HuH-7.5 (cell line): ENCODE measurements at places on chromosomes 5 and 9.

DNA sequence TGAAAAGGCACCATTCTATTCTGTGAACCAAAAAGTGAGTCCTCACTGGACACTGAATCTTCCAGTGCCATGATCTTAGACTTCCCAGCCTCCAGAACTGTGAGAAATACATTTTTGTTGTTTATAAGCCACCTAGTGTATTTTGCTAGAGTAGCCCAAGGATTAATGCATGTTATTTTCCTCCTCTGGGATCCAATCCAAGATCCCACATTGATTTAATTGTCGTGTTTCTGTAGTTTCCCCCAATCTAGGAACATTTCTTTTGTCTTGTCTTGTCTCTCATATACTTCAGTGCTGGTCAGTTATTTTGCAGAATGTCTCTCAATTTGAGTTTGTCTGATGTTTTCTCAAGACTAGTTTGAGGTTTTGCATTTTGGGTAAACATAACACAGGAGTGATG, 36.4 kb downstream of the GDNF start:
- no peak for DNase-seq

DNA sequence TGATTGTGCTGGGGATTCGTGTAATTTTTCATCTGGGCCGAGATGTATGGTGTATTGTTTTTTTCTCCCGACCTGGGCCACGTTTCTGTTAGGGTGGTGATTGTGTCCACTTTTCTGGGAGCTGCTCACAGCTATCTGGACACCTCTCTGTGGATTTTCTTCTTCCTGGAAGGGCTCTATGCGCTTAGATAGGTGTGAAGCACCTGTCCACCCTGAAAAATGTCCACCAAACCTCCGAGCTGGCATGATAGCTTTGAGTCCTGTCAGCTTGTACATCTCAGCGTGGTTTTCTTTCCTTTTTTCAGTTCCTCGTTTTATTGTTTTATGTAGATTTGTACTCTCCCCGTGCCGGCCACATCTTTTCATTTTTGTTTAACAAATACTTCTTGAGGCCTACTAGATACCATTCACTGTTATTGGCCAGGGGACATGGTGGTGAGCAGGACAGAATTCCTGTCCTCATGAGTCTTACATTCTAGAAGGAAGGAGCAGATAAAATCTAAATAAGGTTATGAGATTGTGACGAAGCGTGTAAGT, 1.1 kb downstream of the UGCG start:
- DNase-seq = peak; percentile 20

GRCh38 chr5:56075361-56075760, 80.6 kb upstream of the IL6ST start:
- DNase-seq = no peak

DNA sequence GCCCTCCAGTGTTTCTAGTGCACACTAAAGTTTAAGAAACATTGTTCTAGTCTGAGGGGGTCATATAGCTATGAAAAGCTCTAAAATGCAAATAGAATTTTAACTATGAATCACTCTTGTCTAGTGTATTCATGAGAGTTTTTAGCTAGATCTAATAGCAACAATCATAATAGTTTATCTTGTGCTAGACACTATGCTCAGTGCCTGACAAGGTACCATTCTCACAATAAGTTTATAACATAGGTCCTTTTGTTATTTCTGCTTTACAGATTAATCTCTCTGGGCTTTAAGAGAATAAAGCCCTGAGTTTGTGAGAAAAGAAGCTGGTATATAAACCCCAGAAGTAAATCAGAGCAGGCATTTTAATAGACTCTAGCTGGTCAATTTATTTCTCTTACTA, 2120.7 kb downstream of the MAT2B start:
- no peak for DNase-seq

- DNase-seq = peak; percentile 27
These were observed 470.7 kb downstream of the CDK5RAP2 start for GRCh38 chr9:120109242-120109641.

DNA sequence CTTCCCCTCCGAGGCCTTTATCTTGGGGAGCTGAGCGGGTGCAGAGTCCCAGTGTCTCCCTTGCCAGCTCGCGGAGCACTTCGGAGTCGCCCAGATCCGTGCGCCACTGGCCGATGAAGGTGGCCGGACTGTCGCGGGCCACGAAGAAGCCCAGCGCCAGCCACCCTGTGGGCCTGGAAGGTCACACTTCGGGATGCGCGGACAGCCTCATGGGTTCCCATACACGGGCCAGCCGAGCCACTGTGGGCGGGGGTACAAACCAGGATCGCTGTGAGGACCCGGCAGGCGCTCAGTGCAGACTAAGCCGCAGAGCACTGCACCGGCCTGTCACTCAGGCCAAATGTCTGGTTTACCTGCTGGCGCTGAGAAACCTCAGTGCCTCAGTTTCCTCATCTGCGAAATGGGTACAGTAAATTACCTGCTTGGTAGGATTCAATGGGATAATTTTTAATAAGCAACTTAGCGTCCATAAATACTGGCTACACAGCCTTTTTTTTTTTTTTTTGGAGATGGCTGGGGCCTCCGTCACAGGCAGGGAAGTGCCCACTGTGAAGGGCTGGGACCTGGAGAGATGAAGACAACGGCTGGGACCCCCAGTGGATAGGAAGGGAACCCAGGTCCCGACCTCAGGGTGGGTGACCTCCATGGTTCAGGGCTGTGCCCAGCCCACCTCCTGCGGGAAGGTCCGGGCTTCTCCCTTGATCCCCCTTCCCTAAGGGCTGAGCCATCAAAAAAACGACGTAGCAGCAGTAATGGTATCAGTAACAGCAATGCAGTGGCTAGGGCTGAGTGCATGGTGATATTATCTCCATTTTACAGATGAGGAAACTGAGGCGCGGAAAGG, 38.7 kb upstream of the CTSV start:
- no peak for DNase-seq

GRCh38 chr5:112257976-112258375, 161.1 kb downstream of the EPB41L4A start:
- no peak for DNase-seq

- DNase-seq = no peak
These were observed 17.4 kb upstream of the LHX3 start for GRCh38 chr9:136222166-136222905.

DNA sequence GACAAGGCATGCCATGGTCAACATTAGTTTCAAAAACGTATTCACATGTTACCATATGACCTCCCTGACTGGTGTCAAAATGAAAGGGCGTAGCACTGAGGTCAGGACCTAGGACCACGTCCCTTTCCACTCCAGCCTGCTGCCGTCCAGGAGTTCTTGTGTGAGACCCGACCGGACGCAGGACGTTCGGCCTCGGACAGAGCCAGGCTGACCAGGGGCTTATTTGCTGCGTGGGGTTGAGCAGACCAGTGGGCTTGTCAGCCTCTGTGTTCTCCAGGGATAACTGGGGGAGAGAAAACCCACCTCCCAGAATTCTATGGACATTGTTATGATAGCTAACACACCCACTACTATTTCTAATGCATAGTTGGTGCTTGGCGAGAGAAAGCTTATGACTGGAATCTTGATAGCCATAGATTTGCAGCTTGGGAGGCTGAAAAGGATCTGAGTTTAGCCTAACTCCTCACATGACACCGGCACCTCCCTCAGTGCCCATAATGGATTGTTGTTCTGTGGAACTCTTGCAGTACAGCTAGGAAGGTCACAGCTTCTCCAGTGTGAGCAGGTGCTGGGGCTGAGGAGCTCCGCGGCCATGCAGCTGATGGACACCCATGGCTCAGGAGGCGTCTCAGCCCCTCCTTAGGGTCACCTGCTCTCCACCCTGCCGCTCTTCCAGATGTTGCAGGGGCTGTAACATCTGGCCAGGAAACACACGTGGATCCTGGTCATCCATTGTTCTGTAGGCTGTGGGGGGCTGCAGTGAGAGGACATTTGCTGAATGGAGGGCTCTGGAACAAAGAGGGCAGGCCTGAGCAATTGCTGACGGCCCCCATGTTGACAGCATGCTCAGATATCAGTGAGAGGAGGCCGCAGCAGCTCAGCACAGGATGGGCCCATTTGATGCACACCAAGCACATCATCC, 368.4 kb downstream of the IRX2 start:
- DNase-seq = no peak

- no peak for DNase-seq
These were observed 6.6 kb downstream of the NINJ1 start for GRCh38 chr9:93127395-93127911.

DNA sequence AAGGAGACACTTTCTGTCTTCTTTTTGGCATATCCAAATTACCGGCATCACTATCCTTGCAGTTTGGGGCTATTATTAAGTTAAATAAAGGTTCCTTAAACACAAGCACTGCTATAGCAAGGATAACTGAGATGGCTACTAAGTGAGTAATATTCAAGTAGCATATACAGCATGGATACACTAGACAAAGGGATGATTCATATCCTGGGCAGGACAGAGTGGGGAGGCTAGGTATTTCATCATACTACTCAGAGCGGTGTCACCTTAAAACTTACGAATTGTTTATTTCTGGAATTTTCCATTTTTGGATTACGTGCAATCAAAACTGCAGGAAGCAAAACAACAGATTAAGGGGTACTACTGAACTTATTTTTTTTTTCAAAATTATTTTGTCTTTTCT, 54.1 kb downstream of the FER start:
- no peak for DNase-seq

GRCh38 chr5:50958852-50959457, 292.5 kb downstream of the PARP8 start:
- DNase-seq = peak; percentile 42

DNA sequence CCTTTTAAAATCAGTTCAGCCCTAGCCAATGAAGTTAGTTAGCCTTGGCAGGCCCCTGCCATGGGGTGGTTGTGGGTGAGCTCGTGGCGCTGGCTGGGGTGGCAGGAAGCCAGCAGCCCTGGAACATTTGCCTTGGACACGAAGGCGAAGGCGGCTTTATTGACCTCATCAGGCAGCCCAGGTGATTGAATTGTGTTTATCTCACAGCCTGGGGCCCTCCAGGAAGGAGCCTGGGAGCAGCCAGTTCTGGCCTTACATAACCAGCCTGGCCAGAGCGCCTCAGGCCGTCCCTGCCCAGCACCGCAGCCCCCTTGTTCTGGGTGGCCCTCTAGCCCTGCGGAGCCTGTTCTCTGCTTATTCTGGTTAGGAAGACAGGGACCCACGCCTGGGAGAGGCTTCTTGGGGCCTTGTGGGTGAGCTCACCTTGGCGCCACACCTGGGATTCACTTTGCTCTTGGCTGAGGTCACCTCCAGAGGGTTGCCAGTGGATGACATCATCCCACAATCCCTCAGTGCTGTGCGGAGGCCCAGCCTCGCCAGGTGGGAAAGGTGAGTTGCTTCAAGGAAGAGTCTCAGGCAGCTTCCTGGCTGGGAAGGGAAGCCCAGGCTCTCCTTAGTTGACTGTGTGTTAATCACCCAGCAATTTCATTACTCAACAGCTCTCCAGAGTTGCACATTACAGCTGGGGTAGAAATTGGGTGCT, 54.4 kb upstream of the RPL26L1 start:
- DNase-seq = peak; percentile 39

GRCh38 chr5:143229896-143230675, 173.4 kb downstream of the NR3C1 start:
- no peak for DNase-seq

- DNase-seq = no peak
These were observed 118.9 kb downstream of the LHX2 start for GRCh38 chr9:124130277-124131075.
